Mucosa of gallbladder (tissue), 1 donor: ENCODE measurements at places on chromosomes 7 and 10. TPM values are rescaled to one million over a fixed set of nuclear protein-coding genes. Genes with fewer than 3 reads are reported as not detected.
A peak's percentile ranks its signal among the peaks of the same experiment; 100 is the strongest.

The DIP2C gene
- total RNA-seq: 31.5 TPM

- no peak for DNase-seq
Measured at GRCh38 chr7:149027055-149027454, 1.2 kb downstream of the PDIA4 start.

- DNase-seq: no peak
Measured at GRCh38 chr7:20596653-20597052, 18.8 kb upstream of the ABCB5 start.

DNA sequence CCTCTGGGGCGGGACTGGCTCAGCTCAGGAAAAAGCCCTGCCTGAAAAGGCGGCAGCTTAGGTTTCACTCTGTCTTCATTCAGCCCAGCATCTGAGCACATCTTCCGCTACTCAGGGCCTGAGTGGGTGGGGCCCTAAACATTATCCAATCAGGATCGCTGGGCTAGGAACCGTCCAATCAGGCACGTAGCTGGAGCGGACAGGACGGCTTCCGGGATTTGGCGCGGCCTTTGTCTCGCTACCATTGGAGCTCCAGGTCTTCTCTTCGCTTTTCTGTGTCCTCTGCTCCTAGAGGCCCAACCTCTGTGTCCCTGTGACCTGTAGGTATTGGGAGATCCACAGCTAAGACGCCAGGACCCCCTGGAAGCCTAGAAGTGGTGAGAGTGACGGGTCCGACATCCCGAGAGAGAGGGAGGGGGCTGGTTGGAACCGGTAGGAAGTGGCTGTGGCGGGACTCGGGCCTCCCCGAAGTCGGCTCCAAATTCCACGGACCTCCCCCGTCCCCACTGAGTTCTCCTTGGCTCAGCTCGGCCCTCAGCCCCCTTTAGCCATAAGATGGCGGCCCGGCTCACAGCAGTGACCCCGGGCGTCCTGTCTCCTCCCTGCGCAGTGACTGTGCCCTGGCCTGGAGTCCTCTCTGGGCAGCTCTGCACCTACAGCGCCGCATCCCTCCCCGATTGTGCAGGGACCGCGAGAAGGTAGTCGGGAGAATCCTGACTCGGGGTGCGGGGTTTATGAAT lies 99.1 kb downstream of the ZNF680 start:
- DNase-seq: peak; percentile 72

DNA sequence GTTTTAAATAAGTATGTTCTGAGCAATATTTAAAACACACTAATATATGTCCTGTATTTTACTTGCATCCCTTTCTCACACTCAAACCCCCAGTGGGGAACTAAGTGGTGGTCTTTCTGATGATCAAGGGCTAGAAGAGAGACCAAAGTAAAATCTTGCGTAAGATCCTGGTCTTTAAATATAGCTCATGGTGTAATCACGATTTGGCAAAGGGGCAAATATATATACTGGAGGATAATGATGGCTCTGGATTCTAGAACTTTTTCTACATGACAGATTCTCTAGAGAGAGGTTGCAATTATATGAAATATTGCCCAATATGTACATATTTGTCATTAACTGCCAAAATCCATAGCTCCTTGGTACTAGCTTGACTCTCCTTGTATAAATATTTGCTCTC lies 438.3 kb downstream of the NXPH1 start:
- DNase-seq: no peak

DNA sequence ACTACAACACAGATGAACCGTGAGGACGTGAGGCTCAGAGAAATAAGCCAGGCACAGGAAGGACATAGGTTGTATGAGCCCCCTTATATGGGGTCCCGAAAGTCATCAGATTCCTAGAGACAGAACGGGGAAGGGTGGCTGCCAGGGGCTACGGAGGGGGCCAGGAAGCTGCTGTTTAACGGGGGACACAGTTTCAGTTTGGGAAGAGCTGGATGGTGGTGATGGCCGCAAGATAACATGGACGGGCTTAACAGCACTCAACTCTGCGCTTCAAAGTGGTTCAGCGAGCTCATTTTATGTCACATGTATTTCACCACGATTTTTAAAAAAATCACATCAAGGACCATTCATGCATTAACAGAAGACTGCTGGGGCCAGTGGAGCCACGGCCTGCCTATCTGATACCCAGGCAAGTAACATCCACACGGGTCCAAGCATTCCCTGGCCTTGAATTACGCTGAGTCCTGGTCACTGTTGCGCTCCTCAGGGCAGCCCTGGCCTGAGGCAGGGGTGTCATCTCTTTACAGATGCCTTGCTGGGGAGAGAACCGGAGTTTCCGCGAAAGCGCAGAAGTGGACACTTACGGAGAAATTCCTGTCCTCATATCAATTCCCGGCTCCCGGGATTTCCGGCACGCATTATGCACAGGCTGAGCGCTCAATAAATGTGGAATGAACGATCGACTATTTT lies 1.5 kb downstream of the CARD11 start:
- no peak for DNase-seq

GRCh38 chr10:48778193-48778857 lies 93.7 kb downstream of the WDFY4 start:
- no peak for DNase-seq

DNA sequence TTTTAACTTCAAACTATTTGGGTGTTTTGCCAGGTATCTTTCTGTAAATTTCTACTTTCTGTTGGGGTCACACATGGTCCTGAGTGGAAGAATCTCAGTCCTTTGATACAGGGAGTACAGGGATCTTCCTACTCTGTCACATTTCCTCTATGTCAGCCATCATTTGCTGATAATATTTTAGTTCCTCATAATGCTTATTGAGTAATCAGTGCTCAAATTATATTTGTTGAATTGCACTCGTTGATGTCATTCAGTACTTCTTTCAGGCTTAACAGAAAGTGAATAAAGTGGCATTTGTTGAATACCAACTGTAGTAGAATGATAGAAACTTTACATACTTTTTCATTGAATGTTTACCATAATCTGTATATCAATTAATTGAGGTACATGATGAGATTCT lies 31.9 kb downstream of the WDR11 start:
- no peak for DNase-seq

GRCh38 chr10:8951440-8952089 lies 897.1 kb downstream of the GATA3 start:
- DNase-seq: no peak

- no peak for DNase-seq
Measured at GRCh38 chr10:84902553-84902952, 574.2 kb downstream of the CCSER2 start.
